ENCODE measurements at places on chromosomes 2 and 18.

- no peak for DNase-seq
Observed at GRCh38 chr2:23590241-23590869, 205.4 kb downstream of the KLHL29 start.

- DNase-seq: no peak
Observed at GRCh38 chr2:119384971-119385370, 18.2 kb downstream of the DBI start.

- no peak for DNase-seq
Observed at GRCh38 chr2:175002547-175003274, 2.5 kb downstream of the CHN1 start.

- DNase-seq: no peak
Observed at GRCh38 chr2:130787841-130788240, 32.5 kb downstream of the AMER3 start.

GRCh38 chr2:64807417-64807816 is 153.7 kb upstream of the SERTAD2 start:
- DNase-seq: no peak

DNA sequence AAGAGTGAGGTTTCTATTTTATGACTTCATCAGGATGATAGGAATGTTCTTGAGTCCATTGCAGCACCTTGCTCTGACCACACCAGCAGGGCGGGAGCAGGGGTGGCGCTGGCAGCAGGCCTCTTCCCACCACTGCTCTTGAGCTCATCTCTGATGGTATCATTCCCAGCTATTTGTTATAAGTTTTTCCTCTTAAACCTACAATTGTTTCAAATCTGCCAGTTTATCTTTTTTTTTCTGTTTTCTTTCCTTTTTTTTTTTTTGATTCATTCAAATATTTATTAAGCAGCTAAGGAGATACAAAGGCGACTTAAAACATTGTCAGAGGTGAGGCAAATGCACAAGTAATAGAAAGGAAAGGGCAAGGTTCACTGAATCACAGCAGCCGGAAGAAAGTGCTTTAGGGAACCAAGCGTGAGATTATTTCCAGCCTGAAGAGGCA is 28.7 kb downstream of the NIFK start:
- DNase-seq: no peak

- no peak for DNase-seq
Observed at GRCh38 chr18:29749704-29750103, 1292.8 kb downstream of the DSC3 start.

DNA sequence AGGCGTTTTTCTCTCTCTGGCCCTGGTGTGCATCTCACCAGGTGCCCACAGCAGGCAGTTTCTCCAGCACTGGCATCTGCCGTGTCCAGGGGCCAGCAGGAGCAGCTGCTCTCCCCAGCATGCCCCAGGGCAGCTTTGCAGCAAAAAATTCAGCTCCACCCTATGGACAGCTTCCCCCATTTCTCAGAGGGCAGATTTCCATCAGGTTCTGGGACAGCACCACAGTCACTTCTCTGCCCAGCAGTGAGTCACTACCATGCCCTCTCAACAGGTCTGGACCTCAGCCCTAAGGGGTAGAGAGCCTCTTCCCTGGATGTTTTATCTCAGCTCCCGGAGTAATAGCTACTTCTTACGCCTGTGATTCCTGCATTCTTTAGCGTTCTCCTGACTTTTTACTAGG is 170.2 kb upstream of the RAB12 start:
- no peak for DNase-seq

- DNase-seq: no peak
Observed at GRCh38 chr2:112621790-112622527, 23.8 kb upstream of the SLC20A1 start.

DNA sequence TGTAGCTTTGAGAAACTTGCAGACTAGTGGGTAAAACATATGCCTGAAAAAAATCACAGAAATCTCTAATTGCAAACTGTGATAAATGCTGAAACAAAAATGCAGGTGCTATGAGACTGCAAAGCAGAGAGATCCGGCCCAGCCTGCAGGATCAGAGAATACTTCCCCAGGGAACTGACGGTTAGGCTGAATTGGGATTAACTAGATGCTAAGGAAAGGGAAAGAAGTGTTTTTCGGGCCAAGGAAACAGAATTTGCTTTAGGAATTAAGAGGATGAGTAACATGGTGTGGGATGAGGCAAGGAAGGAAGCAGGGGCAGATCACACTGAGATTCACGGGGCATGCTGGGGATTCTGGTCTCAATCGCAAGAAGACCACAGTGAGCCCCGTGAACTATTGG is 71.5 kb downstream of the OSBPL6 start:
- no peak for DNase-seq

DNA sequence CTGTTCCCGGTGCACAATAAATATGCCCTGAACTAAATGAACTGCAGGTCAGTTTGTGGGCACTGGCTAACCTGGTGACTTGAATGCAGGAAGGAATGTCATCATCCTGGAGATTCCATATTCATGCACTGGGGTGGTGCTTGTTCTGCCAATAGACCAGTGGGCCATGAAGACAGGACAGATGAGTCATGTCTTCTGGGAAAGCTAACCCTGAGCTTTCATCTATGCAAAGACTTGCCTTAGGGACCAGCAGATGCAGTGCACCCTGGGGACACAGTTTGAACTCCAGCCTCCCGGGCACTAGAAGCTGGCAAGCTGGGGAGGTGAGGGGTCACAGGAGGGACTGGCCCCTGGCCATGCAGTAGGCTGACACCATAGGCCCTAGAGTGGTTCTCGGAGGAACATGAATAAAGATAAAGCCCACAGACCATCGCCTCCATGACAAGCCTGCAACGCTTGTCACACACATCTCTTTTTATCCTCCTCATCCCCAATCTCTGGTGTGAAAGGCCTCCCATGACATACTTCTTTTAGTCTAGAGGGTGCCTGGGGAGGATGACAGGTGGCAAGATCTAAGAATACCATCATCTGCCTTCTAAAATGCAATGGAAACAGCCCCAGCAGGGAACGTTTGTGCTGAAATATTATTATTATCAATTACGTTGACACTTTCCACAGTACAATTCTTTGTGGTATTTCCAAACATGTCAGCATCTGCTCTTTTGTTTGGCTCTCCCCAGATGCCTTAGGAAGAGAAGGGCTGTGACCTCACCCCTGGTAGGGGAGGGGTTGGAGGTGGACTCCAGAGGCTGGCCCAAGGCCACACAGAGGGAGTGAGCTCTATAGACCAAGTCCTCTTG is 267.4 kb upstream of the RAB6C start:
- no peak for DNase-seq

- no peak for DNase-seq
Observed at GRCh38 chr2:221589696-221590095, 17.6 kb upstream of the EPHA4 start.

- DNase-seq: no peak
Observed at GRCh38 chr18:23798824-23799223, 109.6 kb downstream of the LAMA3 start.

DNA sequence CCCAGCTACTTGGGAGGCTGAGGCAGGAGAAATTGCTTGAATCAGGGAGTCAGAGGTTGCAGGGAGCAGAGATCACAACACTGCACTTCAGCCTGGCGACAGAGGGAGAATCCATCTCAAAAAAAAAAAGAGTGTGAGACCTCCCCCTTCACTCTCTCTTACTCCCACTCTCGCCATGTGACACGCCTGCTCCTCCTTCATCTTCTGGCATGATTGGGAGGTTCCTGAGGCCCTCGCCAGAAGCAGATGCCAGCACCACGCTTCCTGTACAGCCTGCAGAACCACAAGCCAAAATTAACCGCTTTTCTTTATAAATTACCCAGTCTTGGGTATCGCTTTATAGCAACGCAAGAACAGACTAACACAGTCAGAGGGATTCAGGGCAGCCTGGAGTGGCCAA is 66.3 kb upstream of the CREB1 start:
- no peak for DNase-seq

- DNase-seq: no peak
Observed at GRCh38 chr18:14928396-14928795, 180.4 kb downstream of the ANKRD30B start.

GRCh38 chr18:8944871-8945245 is 157.6 kb upstream of the NDUFV2 start:
- no peak for DNase-seq

DNA sequence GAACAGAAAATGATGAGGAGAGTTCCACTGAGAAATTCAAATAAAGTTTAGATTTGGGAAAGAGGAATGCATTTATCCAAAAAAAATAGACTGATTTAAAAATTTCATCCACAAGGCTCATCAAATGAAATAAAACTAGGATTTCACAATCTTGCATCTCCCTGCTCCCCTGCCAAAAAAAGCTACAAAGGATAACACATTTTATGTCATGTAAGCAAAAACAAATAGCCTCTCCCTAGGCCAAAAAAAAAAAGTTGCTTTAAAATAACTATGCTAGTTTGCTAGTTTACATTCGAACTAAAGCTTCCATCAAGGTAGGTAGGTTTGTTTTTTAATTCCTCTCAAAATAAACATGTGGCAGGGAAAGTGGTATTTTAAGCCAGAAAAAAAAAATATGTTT is 465.5 kb upstream of the ID2 start:
- DNase-seq: no peak

- no peak for DNase-seq
Observed at GRCh38 chr18:313931-314330, 46.1 kb upstream of the THOC1 start.

- DNase-seq: no peak
Observed at GRCh38 chr2:181523756-181524155, 66.6 kb downstream of the ITGA4 start.

GRCh38 chr2:16076911-16077310 is 136.6 kb downstream of the MYCN start:
- no peak for DNase-seq

DNA sequence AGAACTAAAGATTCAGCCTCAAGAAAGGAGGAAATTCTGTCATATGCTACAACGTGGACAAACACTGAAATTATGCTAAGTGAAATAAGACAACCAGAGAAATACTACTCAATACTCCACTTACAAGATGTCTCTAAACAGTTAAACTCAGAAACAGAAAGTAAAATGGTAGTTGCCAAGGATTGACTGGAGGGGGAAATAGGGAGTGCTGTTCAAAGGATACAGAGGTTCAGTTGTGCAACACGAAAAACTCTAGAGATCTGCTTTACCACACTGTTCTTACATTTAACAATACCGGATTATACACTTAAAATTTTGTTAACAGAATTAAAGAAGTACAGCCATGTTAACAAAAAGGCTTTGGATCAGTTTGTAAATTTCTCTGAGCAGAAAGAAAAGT is 39.8 kb upstream of the C2orf15 start:
- DNase-seq: no peak

- DNase-seq: no peak
Observed at GRCh38 chr2:11406267-11406957, 59.5 kb downstream of the E2F6 start.

- DNase-seq: no peak
Observed at GRCh38 chr2:200615247-200615646, 29.4 kb downstream of the AOX1 start.

DNA sequence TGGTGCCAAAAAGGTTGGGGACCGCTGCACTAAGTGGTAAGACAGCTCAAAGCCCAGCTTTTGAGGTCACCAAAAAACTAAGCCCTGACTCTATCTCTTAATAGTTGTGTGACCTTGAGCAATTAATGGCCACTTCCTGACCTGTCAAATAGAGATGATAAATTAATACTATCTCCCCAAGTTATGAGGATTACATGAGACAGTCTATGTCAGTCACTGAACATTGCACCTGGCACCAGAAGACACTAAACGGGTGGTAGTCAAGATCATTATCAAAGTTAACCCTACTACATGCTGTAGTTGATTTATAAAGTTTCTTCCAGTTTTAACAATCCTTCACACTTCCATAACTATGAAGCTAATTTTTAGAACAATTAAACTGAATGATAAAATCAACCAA is 36.5 kb downstream of the STPG4 start:
- no peak for DNase-seq

GRCh38 chr2:43778233-43778632 is 4.4 kb downstream of the DYNC2LI1 start:
- no peak for DNase-seq

GRCh38 chr2:191618046-191618780 is 59.7 kb upstream of the NABP1 start:
- DNase-seq: no peak

GRCh38 chr2:11750422-11750821 is 4.0 kb downstream of the LPIN1 start:
- no peak for DNase-seq

- DNase-seq: no peak
Observed at GRCh38 chr2:229980431-229981184, 58.3 kb downstream of the FBXO36 start.

DNA sequence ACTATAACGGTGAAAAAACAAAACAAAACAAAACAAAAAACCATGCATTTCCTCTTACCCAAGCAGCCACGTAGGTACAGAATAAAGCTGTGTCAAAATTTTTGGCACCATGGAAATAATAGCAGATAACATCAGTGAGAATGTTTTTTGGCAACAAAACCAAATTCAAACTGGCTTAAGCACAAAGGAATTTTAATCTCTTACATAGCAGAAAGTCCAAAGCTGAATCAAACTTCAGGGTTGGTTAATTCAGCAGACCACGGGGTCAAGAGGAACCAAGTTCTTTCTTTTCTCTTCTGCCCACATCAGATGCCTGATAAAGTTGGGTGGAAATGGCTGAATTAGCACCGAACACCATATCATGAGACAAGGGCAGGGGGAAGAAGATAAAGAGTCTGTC is 129.5 kb downstream of the PAX3 start:
- no peak for DNase-seq

Measured in caudate nucleus (tissue), 63 donors.